NCI-H2081 (cell line): ENCODE measurements at places on chromosomes 16 and 17.

DNA sequence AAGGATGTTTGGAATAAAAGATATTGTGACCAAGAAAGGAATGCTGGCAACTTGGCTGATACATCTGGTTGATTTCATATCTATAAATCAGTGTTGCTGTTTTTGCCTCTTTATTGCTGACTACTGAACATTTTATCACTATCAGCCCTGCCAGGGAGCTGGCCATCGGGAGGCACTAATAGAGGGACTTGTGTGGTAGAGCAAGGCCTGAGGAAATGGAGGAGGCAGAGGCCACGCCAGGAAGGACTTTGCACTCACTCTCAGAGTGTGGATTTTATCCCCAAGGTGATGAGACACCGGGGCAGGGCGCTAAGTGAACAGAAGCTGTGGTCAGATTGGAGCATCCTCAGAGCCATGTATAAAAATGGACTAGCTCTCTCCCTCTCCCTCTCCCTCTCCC lies 9.3 kb upstream of the CYB561 start:
- DNase-seq: no peak

- no peak for DNase-seq
Observed at GRCh38 chr17:29326023-29326813, 32.3 kb upstream of the NUFIP2 start.

DNA sequence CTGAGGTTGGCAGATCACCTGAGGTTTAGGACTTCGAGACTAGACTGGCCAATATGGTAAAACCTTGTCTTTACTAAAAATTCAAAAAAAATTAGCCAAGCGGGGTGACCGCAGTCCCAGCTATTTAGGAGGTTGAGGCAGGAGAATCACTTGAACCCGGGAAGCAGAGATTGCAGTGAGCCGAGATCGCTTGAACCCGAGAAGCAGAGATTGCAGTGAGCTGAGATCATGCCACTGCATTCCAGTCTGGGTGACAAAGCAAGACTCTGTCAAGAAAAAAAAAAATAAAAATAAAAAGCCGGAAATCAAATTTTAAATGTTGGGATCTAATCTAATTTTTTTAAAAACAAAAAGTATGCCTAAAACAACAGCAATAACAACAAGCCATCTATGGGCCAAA lies 56.3 kb downstream of the ABCC1 start:
- DNase-seq: no peak

GRCh38 chr17:81870131-81870980 lies 781 bp downstream of the ARHGDIA start:
- DNase-seq: peak; percentile 53

GRCh38 chr17:49104511-49105074 lies 28.0 kb upstream of the B4GALNT2 start:
- DNase-seq: no peak

DNA sequence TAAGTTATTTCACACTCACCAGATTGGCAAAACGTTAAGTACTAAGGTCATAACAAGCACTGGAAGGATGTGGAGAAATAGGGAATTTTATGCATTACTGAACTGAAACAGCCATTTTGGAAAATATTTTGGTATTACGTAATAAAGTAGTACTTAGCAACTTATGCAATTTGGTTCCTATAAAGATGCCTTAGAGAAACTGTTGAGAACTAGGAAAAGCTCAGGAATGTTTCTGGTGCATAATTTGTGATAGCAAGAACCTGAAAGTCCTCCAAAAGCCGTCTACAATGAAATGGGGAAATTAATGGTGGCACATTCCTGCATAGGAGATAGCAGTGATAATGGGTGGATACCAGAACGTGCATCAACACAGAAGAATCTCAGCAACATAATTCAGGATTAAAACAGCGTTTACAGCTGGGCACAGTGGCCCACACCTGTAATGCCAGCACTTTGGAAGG lies 472.5 kb downstream of the WWOX start:
- DNase-seq: no peak

- peak; percentile 30 for DNase-seq
Observed at GRCh38 chr17:81291662-81292061, 3.4 kb downstream of the SLC38A10 start.

DNA sequence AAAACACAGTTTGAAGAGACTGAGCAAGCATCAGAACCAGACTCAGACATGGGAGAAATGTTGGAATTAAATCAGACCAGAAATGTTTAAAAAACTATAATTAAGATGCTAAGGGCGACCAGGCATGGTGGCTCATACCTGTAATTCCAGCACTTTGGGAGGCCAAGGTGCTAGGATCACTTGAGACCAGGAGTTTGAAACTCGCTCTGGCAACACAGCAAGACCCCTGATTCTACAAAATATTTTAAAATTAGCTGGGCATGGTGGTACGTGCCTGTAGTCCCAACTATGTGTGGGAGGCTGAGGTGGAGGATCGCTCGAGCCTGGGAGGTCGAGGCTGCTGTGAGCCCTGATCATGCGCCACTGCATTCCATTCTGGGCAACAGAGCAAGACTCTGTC lies 160.3 kb downstream of the COPRS start:
- no peak for DNase-seq

GRCh38 chr16:23959072-23959751 lies 123.4 kb downstream of the PRKCB start:
- DNase-seq: no peak

- no peak for DNase-seq
Observed at GRCh38 chr17:7911116-7911515, 5.0 kb downstream of the RNF227 start.

DNA sequence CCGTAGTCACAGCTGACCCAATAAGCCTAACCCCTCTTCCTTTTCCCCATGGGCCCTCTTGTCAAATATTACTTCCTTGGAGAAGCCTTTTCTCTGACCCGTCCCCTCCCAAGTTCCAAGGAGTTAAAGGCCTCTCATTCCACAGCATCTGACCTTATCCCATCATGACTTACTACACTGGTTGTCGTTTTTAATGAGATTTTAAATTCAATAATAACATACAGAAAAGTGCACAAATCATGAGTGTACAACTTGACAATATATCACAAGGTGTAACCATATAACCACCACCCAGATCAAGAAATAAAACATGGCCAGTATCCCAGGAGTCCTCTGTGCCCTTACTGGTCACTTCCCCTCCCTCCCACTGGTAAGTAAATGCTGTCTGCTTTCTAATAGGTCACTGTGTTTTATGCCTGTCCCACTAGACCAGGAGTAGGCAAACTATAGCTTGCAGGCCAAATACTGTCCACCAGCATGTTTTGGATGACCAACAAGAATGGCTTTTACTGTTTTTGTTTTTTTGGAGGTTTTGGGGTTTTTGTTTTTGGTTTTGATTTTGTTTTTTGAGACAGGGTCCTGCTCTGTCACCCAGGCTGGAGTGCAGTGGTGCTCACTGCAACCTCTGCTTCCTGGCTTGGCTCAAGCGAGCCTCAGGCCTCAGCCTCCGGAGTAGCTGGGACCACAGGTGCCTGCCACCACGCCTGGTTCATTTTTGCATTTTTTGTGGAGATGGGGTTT lies 1.2 kb upstream of the FDXR start:
- no peak for DNase-seq

DNA sequence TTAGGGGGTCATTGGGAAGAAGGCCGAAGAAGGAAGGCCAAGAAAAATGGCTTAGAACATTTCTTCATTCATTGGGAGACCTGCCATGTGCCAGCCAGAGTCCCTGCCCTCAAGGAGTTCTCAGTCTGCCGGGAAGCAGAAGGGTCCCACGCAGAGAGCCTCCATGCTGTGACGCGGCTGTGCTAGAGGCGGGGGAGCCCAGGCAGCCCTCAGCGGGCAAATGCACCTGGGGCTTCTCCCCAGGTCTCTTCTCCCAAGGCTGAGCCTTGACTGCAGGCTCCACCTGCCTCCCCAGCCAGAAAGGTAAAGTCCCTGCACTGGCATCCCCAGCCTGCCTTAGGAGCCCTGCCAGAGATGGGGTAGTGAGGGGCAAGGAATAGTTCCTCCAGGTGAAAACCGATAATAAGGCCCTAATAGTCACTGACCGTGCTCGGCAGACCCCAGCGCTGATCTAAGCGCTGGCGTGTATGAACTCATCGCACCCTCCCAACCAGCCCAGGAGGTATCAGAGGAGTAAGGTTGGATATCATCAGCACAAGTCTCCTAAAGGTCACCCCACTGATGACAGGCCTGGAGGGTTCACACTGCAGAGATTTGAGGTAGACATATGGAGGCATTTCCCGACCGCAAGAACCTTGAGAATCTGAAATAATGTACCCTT lies 6.0 kb upstream of the CDR2L start:
- no peak for DNase-seq

DNA sequence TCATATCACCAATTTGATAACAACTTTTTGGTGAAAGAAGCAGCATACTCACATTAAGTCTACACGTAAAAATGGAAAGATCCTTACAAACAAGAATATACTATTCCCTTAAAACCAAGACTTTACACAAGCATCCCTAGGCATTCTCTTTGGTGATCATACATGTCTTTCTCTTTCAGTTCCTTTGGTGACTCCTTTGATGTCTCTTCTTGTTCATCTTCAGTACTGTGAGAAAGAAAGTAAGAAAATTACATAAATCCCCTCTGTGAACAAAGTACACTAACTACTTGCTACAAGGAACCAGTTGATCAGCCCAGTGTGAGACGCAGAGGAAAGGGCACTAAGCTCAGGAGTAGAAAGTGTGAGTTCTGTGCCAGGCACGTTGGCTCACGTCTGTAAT lies 59.6 kb upstream of the MTMR4 start:
- DNase-seq: no peak

DNA sequence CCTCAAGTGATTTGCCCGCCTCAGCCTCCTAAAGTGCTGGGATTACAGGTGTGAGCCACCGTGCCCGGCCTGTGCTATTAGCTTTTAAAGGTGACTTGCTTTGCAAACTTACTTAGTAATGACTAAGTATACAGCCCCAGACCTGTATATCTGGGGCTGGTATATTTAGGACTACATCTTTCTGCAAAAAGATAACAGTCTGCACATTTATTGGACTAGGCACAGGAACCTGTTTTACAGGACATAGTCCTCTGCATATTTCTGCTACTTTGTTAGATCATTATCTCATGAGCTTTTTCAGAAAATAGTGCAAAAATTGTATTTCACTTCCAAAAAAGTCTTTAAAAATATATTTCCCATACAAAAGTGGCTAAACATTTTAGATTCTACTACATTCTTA lies 1.3 kb downstream of the KRT24 start:
- DNase-seq: no peak

GRCh38 chr17:15507896-15508295 lies 40.5 kb upstream of the CDRT4 start:
- DNase-seq: no peak

DNA sequence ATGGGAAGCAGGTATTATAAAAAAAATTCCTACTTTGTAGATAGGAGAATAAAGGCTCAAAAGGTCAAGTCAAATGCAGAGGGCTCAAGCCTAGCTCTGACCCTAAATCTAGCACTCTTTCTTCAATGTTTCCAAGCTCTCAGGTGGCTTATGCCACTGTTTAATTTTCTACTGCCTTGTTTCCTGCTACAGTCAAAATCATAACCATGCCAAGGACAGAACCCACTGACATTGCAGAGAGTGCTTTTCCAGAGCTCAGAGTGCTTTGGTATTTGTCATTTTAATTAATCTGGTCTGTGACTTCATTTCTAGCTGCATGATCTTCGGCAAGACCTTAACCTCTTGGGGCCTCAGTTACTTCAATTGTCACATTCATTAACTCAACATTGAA lies 344.7 kb downstream of the CA10 start:
- DNase-seq: no peak

DNA sequence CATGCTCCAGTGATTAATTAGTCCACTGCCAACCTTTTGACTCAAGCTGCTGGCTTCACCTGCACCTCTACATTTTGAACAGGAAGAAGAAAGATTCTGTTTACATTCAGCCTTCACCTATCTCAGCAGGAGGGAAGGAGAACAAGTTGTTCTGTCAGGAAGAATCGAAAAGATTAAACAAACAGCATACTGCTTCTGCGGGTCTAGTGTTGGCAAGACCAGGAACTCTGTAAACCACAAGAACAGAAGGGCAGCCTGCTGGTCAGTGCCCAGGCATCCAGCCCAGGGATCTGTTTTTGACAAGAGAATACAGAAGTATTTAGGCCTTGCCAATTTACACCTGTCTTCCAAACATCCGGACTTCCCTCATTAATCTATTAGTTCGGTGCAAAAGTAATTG lies 189.7 kb downstream of the CHD9NB start:
- no peak for DNase-seq
